ENCODE measurements at places on chromosomes 11 and 22.

DNA sequence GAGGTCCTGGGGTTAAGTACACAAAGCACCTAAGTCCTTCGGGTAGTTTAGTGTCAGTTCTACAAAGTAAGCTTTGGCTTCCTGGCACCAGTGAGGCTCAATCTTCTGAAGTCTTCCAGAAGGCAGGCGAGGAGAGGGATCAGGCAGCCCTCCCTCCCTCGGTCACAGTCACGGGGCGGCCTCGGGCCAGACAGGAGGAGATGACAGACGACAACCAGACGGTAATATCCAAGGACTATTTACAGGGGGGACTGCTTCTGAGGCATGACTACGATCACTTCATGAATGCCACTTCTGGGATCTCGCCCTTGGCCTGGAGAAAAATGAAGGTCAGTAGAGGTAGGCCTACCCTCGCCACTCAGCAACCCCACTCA lies 383 bp upstream of the TMEM223 start:
- DNase-seq: no peak

- DNase-seq: no peak
Observed at GRCh38 chr22:42536166-42536565, 16.6 kb upstream of the RRP7A start.

DNA sequence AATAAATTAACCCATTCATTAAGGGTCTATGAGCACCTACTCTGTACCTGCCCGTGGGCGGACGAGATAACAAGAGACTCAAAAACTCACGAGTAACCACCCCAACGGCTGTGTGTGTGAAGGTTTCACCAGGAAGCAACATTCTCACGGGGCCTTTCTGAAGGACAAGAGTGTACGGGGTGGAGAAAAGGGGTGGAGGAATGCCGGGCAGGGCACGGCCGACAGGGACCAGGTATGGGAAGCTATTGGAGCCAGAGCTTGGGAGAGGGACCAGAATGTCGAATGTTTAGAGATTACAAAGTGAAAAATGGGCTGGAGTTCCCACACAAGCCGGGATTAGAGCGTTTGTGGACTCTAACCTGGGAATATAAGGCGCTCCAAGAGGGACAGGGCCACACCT lies 1.6 kb downstream of the KMT5B start:
- DNase-seq: no peak

- no peak for DNase-seq
Observed at GRCh38 chr11:119051440-119052162, 5.4 kb downstream of the HYOU1 start.

DNA sequence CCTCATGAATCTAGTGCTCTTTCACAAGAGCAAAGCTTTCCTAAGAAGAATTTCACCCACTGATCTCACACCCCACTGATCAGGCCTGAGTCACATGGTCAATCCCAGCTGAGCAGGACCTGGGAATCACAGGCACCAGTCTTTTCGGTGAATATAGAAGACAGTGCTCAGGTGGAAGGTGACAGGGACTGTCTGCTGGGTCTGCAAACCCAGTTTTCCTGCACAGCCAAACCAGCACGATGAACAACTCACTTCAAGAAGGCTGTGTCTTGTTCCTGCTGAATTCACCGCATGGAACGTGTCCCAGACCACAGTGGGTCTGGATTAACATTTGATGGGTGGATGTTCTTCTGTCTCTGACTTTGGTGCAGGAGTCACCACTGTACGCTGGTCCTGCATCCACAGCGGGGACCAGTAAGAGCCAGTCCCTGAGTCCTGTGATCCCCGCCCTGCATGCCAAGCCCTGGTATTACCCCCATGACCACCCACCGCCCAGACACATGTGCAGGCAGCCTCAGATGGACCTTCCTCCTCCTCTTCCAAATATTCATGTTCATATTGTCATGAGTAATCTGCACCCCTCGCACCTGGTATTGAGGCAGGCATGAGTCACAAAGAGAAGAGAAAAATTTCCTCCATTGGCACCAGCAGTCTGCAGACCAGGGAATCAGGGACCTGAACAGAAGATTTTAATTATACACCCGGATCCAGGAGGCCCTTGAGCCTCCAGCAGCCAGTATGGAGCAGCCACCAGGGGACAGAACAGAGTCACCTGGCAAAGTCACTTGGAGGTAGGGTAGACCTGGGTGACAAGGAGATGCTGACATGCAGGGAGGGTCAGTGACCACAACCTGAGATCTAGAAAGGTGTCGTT lies 8.6 kb upstream of the IGLL5 start:
- DNase-seq: no peak
